Esophagus squamous epithelium (tissue), 5 donors: ENCODE measurements at places on chromosomes 16 and 17.

DNA sequence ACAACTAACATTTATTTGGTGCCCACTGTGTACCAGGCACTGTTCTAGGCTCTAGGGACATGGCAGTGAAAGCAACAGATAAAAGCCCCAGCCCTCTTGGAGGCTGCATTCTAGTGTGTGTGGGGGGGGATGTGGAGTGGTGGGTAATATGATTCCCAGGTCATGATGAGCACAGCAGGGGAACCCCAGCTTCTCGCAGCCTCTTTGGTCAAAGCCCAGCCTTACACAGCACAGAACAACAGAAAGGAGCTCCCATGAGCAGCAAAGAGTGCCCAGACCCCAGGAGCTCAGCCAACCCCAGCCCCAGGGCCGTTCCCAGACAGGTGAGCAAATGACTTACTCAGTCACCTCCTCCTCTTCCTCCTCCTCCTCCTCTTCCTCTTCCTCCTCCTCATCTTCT lies 21.9 kb downstream of the CNGB1 start:
- DNase-seq = no peak

GRCh38 chr16:49844359-49844758 lies 11.6 kb downstream of the ZNF423 start:
- no peak for DNase-seq

DNA sequence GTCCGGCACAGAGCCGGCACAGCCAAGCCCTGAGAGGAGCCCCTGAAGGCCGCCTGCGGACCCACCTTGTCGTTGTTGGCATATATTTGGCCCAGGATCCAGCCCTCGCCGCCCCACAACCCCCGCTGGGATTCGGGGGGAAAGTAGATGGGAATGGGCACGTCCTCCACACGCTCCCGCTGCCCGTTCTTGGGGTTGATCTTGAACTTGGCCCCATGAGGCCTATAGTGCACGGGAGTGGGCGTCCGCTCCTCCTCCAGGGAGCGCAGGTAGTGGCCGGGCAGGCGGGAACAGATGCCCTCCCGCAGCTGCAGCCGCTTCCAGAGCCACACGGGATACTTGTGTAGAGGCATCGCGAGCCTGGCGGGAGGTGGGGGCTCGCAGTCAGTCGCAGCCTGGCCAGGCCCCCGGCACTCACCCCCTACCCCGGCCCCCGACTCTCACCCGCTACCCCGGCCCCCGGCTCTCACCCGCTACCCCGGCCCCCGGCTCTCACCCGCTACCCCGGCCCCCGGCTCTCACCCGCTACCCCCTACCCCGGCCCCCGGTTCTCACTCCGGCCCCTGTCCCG lies 387 bp downstream of the MRPL28 start:
- DNase-seq = no peak

GRCh38 chr16:29985271-29985811 lies 10.1 kb downstream of the HIRIP3 start:
- no peak for DNase-seq

GRCh38 chr16:87435372-87436224 lies 43.5 kb downstream of the MAP1LC3B start:
- no peak for DNase-seq

DNA sequence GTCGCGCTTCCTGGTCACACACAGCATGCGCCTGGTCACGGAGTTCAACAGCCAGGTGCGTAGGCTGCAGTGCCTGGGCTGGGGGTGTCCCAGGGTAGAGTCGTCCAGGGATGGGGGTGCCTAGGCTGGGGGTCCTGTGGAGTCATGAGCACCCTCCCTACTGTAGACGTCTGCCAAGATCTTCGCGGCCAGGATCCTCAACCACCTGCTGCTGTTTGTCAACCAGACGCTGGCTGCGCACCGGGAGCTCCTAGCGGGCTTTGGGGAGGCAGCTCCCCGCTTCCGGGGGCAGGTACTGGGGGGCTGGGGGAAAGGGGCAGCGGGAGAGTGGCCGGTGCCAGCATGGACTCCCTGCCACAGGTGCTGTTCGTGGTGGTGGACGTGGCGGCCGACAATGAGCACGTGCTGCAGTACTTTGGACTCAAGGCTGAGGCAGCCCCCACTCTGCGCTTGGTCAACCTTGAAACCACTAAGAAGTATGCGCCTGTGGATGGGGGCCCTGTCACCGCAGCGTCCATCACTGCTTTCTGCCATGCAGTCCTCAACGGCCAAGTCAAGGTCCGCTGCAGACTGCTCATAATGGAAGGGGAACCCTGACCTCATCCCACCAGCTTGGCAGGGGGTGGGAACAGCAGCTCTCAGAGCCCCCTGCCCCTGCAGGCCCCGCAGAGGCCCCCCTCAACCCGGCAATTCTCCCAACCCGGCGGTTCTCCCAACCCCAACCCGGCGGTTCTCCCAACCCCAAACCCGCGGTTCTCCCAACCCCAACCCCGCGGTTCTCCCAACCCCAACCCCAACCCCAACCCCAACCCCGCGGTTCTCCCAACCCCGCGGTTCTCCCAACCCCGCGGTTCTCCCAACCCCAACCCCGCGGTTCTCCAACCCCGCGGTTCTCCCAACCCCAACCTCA lies 2.4 kb downstream of the PDIA2 start:
- no peak for DNase-seq

GRCh38 chr17:67642488-67642887 lies 75.2 kb upstream of the NOL11 start:
- no peak for DNase-seq

- no peak for DNase-seq
Measured at GRCh38 chr17:42202696-42203095, 8.4 kb upstream of the GHDC start.

GRCh38 chr16:75264457-75264998 lies 13.1 kb upstream of the BCAR1 start:
- no peak for DNase-seq

DNA sequence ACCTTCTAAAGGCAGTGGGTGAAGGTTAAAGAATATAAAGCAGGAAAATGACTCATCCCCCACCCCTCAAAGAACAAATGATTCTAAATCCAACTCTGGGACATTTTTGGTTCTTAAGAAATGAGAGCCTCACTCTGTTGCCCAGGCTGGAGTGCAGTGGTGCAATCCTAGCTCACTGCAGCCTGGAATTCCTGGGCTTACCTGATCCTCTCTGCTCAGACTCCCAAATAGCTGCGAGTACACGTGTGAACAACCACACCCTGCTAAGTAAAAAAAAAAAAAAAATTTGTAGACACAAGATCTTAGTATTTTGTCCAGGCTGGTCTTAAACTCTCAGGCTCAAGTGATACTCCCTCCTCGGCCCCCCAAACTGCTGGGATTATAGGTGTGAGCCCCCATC lies 298.8 kb upstream of the MAF start:
- no peak for DNase-seq

GRCh38 chr16:1620391-1620790 lies 8.2 kb downstream of the CRAMP1 start:
- no peak for DNase-seq

- DNase-seq = no peak
Measured at GRCh38 chr16:61413021-61413420, 623.2 kb downstream of the CDH8 start.

GRCh38 chr17:75692976-75693375 lies 25.8 kb downstream of the SAP30BP start:
- no peak for DNase-seq

GRCh38 chr16:5850632-5851392 lies 753.2 kb upstream of the EEF2KMT start:
- no peak for DNase-seq

- no peak for DNase-seq
Measured at GRCh38 chr17:44543905-44544523, 13.3 kb upstream of the FZD2 start.

- no peak for DNase-seq
Measured at GRCh38 chr17:5272322-5272721, 9.8 kb upstream of the RABEP1 start.

DNA sequence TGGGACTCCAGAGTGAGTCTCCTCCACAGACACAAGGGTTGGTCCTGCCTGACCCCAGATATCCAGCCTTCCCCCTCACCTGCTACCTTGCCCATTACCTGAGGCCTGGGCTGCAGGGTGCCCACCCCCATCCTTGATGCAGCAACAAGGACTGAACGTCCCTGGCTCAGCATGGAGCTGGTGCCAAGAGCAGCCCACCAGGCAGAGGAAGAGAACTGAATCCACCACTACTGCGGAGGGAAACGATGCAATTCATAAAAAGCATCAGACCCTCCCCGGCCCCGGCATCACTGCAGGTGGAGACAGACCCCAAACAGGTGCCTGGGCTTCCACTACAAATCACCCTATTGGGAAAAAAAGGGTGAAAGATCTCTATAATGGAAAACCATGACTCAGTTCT lies 131.0 kb upstream of the TNRC6C start:
- DNase-seq = no peak

DNA sequence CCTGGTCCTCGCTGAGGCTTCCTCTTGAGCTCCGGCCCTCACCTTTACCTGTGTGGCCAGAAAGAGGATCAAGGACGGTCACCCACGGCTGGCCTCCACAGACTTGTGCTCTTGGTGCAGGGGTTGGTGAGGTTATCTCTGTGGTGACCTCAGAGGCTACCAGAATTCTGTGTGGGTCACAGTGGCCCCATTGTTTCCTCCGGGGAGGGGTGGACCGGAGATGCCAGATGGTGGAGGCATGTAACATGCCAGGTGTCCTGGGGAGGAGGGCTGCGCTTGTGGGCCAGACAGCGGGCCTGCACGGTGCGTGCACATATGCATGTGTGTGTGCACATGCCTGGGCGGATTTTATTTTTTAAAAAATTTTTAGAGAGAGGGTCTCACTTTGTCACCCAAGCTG lies 6.3 kb downstream of the SGCA start:
- DNase-seq = no peak

- DNase-seq = no peak
Measured at GRCh38 chr17:75105126-75106080, 4.4 kb upstream of the ARMC7 start.

DNA sequence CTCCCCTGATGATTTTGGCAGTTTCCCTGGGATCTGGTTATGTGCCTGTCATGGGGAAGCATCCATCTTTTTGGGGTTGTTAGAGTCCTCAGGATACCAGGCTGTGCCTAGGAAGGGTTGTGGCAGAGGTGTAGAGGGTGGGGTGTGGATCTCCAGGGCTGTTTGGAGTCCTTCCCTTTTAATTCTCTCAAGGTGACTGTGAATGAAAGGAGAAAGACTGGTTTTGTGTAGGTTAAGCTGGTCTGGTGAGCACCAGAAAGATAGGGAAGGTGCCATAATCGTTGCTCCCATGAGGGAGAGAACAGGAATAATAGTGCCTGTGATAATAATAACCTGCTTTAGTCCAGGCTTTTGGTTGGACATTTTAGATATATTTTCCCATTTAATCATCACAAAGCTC lies 7.0 kb downstream of the MAP2K4 start:
- DNase-seq = no peak

GRCh38 chr17:57672971-57673370 lies 72.1 kb downstream of the CCDC182 start:
- no peak for DNase-seq

- no peak for DNase-seq
Measured at GRCh38 chr17:68398691-68399637, 58.3 kb downstream of the WIPI1 start.

DNA sequence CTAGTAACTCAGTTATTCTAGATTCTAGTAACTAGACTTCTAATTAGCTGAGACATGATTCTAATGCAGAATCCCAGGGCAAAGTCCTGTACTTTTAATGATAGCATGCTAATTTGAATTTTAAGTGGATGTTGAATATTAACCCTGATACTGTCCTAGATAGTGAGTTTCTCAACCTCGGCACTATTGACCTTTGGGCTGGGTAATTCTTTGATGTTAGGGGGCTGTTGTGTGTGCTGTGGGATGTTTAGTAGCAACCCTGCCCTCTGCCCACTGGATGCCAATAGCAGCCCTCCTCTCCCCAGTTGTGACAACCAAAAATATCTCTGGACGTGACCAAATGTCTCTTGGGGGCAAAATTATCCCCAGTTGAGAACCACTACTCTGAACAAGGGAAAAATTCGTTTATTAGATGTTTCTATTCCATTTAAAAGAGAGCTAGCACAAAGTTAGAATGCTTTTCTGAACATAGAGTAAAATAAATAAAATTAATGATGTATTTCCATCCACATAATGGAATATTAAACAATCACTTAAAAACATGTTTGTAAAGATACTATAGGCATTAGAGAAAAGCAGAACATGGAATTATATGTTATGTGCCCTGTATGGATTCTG lies 30.2 kb downstream of the SALL1 start:
- no peak for DNase-seq

GRCh38 chr17:6927290-6928126 lies 68.3 kb upstream of the ALOX12 start:
- no peak for DNase-seq

GRCh38 chr16:3832668-3833067 lies 47.8 kb downstream of the CREBBP start:
- no peak for DNase-seq

DNA sequence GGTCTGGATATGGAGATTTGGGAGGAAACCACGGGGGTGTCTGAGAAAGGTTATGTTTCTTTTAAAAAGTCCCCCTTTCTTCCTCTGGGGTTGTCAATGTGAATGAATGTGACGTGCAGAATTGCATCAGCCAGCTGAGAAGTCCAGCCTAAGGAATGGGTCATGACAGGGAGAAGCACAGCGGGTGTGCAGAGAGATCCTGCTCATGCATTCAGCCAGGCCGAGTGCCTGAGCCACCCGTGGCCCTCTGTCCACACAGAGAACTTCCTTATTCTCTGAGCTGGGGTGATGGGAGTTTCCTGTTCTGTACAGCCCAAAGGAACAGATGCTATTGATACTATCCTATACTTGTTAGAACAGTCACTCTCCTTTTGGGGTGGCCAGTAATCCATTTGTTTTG lies 117.9 kb downstream of the CPPED1 start:
- DNase-seq = no peak

- DNase-seq = no peak
Measured at GRCh38 chr16:80946481-80946880, 60.2 kb downstream of the CMC2 start.

- DNase-seq = no peak
Measured at GRCh38 chr17:55588446-55589242, 77.4 kb upstream of the SMIM36 start.

- no peak for DNase-seq
Measured at GRCh38 chr16:15742716-15743115, 92.7 kb downstream of the NDE1 start.

DNA sequence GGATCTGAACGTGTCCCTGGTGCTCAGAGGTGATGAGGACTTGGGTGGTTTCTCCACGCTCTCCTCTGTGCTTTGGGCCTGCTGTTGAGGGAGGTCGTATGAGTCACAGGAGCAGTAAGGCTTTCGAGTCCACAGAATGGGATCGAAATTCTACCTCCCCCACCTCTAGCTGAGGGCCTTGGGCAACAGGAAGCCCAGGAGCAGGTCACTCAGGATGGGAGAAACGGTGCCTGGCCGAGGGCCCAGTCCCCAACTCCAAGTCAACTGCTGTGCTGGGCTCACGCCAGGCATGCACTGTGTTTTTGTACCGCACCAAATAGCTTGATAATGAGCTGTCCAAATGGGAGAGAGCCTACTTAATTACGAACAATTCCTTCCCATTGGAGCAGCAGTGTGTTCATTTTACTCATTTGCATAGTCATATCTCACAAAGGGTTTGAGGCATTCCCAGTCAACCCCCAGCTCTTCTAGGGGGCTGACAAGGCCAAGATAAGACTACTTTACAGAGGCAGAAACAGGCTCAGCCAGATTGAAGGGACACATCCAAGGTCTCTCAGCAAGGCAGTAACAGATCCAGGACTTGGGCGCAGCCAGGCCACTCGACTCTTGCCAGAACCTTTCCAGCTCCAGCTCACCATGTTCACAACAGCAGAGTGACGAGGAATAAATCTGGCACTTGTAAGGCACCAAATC lies 53.6 kb downstream of the WNT3 start:
- no peak for DNase-seq

- no peak for DNase-seq
Measured at GRCh38 chr17:50614471-50615051, 20.1 kb upstream of the ABCC3 start.
